ENCODE measurements at places on chromosomes 16 and 17.

DNA sequence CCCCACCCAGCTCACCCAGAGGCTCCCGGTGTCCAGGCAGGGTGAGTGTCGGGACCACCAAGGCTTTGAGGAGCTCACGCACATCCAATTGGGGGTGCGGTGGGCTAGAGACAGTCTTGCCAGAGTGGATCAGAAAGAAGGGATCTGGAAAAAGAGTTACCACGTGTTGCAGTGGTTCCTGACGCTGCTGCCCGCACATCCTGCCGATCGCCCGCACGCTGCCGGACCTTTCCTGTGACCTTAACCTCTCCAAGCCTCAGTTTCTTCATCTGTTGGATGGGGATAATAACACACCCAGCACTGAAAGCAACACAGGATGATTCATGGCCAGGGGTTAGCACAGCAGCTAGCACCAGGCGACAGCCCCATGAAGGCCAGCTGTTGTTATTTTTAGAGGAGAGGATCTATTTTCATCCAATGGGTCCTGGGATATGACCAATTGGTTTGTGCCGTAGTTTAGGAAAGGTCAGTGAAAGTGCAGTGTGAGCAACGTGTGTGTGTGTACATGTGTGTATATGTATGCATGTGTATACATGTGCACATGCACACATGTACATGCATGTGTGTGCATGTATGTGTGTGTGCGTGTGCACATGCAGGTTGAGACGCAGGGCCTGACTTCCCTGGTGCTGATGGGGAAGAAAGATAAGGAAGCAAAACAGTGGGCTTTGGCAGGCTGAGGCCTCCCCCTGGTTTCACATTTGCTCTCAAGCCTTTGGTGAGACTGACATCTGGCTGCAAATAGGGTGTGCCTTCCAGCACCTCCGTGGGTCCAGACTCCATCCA is 2.5 kb downstream of the ITGAX start:
- no peak for DNase-seq

DNA sequence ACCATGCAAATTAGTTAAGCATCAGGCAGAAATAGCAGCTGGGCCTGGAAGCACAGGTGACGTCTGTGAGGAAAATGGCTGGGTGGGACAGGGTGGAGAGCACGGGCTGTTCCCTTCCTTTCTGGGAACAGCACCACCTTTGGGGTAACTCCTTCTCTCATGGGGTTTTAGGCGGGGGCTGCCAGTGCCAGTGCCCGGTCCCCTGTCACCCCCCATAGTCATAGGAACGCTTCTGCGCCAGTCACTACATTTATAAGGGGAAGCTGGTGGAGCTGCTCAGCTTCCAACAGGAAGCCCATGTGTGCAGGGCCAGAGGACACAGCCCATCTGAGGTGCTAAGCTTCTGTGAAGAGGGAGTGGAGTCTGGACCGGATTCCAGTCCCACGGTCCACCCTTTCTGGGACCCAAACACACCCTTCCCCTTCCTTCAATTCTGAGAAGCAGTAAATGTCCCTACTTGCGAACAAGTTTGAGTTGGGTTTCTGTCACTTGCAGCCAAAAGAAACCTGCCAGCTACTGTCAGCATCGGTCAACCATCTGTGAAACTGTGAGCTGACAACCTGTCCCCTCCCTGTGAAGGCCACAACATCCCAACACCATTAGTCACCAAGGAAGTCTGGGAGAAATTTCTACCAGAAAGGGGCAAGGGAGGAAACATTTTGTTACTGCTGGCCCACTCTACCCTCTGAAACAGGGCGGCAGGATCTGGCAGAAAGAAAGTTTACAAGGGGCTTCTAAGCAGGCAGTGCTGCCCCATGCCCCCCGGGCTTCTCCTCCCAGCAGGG is 86.0 kb upstream of the AMZ2 start:
- no peak for DNase-seq

GRCh38 chr16:67447508-67448076 is 16.7 kb downstream of the HSD11B2 start:
- DNase-seq: no peak

GRCh38 chr17:76540381-76541300 is 797 bp downstream of the PRCD start:
- peak; percentile 76 for DNase-seq

GRCh38 chr17:18332909-18333489 is 17.9 kb downstream of the SMCR8 start:
- no peak for DNase-seq

- no peak for DNase-seq
Measured at GRCh38 chr17:2874189-2874686, 78.0 kb downstream of the RAP1GAP2 start.

Measured in NCI-H187 treated with DMSO at 0.1 percent for 48 hours (cell line).